ENCODE measurements at places on chromosomes 3 and 15.

DNA sequence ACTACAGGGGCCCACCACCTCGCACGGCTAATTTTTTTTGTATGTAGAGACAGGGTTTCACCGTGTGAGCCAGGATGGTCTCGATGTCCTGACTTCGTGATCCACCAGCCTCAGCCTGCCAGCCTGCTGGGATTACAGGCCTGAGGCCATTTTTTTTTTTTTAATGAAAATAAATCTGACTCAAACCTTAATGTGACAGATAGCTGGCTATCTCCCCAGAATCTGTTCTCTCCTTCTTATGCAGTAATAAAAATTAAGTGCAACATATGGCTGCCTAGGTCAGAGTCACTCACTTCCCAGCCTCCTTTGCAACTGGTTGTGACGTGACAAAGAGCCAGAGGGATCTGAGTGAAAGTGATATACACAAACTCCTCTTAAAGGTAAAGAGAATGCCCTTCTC is 53.0 kb downstream of the ZNF148 start:
- no peak for DNase-seq

GRCh38 chr15:95208988-95209387 is 977.6 kb downstream of the MCTP2 start:
- no peak for DNase-seq

- DNase-seq: no peak
These were observed 127.8 kb downstream of the CMSS1 start for GRCh38 chr3:99945328-99945995.

DNA sequence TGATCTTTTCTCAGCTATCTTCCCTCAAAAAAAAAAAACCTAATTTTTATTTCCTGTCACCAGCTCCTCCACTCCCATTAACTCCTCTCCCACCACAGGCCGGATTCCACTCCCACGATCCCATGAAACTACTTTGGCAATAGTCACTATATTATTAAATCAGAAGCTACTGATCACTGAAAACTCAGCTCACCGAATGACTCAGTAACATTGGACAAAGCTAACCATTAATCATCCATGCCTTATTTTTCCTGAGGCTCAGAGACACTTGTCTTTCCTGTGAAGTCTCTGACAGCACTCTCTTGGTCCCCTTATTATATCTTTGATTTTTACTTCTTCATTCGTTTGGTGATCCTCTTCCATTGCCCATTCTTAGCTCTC is 260.2 kb downstream of the CGGBP1 start:
- DNase-seq: no peak

DNA sequence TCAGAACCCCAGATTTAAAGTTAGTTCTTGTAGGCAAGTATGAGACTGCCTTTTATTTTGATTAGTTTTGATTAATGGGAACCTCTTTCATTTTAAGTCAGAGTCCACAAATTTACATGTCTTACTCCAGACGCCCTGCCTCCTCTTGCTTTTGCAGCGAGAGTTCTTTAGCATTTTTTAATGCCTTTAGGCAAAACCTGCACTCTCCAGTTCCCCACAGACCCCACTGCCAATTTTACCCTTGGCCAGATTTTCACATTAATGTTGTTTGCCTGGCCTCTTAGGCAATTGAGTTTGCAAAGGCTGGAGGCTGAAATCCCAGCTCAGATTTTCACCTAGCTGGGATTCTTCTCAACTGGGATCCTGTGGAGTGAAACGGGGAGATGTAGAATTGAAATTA is 85.8 kb downstream of the GAP43 start:
- no peak for DNase-seq

DNA sequence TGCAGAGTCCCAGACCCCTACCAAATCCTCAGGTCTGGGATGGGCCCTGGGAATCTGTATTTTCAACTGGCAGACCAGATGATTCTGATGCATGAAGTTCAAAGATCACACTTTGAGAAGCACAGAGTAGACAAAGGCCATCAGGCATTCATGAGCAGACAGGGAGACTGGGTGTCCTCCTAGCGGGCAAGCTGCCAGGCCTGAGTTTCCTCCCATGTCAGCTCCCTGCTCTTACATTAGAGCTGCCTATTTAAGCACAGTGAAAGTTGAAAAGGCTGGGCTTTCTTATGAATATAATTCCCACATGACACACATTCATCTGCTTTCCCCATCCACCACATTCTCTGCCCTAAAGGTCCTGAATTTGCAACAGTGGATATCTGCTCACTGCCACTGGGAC is 14.0 kb downstream of the CAPN3 start:
- DNase-seq: no peak

DNA sequence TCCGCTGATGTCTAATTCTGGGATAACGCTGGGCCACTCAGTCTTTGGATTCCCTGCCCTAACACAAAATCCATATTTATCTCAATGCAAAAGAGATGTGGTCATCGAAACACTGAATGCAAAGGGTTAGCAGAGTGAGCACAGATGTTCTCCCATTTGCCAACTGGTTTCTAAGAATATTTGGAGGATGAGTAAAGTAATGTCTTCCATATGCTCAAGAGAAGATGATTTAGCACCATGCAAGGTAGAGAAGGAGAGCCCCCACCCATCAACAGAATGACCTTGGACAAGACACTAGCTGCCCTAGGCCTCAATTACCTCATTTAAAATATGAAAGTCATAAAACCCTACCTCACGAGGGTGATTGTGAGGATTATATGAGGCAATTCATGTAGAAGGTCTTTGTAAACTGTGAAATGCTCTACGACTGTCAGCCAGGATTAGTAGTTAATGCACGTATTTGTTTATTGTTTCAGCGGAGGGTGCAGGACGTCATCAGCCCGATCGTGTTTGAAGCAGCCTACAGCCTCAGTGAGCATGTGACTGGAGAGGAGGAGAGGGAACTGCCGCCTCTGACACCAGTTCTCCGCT is 232.9 kb upstream of the CTDSPL start:
- no peak for DNase-seq

- DNase-seq: no peak
These were observed 43.6 kb downstream of the ABTB1 start for GRCh38 chr3:127716384-127716783.

Measured in stimulated activated CD8-positive, alpha-beta memory T cell treated with anti-CD3 and anti-CD28 coated beads, Interleukin-4, amount 100 ng/mL, for 4 hours (primary cell).